ENCODE measurements at places on chromosomes 7 and 10.

GRCh38 chr10:91201213-91201996 lies 19.1 kb upstream of the PCGF5 start:
- DNase-seq: no peak

DNA sequence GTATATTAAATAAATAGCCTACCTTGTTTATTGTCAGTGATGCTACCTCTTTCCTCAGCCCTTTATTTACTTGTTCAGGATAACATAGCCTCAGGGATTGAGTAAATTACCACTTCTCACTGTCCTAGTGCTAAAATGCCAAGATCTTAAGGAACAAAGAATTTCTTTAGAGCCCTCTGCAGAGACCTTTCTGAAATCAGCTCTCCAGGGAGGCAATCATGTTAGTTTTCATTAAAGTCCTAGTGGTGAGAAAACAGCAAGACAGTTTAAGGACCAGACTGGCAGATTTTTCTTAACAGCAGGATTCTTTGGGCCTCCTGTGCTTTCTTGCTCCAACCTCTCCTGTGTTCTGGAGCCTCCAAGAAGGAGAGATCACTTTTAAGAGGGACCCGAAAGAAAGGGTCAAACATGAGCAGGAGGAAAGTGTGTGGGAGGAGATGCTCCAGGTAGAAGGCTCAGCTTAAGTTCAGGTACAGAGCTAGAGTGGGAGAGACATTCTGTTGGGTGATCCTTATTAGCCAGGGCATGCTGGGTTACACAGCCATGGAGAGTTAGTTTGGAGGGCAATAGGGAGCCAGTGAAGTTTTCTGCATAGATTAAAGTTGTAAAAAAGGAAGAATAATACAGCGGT lies 1.2 kb upstream of the PLCE1 start:
- DNase-seq: no peak

DNA sequence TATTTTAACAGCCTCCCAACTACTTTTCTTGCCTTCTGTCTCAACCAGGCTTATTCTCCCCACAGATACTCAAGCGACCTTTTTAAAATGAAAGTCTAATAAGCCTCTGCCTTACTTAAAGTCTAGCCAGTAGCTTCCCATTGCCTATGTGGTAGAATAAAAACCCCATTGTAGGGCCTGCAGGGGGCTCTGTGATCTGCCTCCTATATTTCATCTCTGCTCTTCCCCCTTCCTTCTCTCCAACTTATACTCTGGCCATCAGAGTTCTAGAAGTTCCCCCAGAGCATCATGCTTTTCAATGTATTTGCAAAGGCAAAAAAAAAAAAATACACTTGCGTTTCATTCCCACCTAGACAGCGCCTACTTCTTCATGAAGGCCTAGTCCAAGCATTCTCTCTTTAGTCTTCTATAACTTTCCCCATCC lies 167.7 kb upstream of the ADO start:
- DNase-seq: no peak

- no peak for DNase-seq
Measured at GRCh38 chr10:1180836-1181235, 124.7 kb downstream of the WDR37 start.
